Testis (tissue), 5 donors: ENCODE measurements at places on chromosomes 2 and 18.

- H3K36me3 ChIP-seq, result no peaks in the 10 kb centered on the region
- DNase-seq, result peak; percentile 73
- no peaks in the 10 kb centered on the region for H3K27me3 ChIP-seq
- H3K4me3 ChIP-seq, result no peak overlapping the region
- no peak overlapping the region for H3K27ac ChIP-seq
Observed at GRCh38 chr2:211745295-211746097, 793.1 kb downstream of the ERBB4 start.

DNA sequence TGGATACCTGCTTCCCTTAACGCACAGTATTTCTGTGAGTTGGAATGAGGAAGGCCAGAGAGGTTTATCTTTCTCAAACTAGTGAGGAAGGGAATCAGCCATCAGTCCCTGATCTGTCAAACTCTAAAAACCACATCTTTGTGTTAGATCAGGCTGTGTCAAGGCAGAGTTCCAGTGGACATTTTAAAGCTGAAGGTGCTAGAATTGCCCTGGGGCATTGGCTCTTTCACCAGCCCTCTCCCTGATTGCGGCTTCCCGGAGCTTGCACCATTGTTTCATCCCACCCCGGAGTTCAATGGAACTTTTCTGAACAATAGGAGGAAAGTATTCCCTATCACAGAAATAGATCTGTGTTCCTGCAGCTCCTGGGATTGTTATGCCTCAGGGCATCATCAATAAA, 110.2 kb downstream of the RNF144A start:
- DNase-seq, result no peak
- no peak overlapping the region for H3K27ac ChIP-seq
- H3K4me1 ChIP-seq, result no peaks in the 10 kb centered on the region
- no peaks in the 10 kb centered on the region for H3K27me3 ChIP-seq
- H3K36me3 ChIP-seq, result no peaks in the 10 kb centered on the region

DNA sequence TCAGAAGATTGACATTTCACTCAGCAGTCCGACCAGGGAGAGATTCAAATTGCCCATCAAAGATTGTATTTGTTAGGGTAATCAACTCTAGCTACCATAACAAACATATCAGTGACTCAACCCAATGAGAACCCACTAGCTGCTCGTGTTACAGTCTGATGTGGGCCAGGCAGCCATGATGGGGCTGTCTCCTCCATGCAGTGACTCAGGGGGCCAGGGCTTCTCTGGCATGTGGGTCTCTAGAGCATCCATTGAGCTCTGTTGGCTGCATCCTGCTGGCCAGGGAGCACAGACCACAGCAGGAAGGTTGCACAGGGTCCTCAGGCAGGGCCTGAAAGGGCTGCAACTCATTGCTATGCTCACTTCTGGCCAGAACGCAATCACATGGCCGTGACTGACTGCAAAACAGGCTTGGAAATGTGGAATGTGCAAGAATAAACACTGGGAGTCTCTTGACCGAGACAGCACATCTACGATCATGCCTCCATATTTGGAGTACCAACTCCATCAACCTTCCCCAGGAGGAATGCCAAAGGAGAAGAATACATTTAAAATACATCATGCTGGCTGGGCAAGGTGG, 216.8 kb downstream of the EIPR1 start:
- H3K4me3 ChIP-seq, result no peak overlapping the region
- H3K4me1 ChIP-seq, result no peaks in the 10 kb centered on the region
- no peak overlapping the region for H3K27ac ChIP-seq
- no peaks in the 10 kb centered on the region for H3K36me3 ChIP-seq

- no peak for DNase-seq
- no peaks in the 10 kb centered on the region for H3K27me3 ChIP-seq
- peaks cover 33% of the 10 kb centered on the region for H3K4me1 ChIP-seq
- peak overlapping the region; percentile 86 for H3K4me3 ChIP-seq
Observed at GRCh38 chr18:63316612-63317555, 2.7 kb downstream of the BCL2 start.

DNA sequence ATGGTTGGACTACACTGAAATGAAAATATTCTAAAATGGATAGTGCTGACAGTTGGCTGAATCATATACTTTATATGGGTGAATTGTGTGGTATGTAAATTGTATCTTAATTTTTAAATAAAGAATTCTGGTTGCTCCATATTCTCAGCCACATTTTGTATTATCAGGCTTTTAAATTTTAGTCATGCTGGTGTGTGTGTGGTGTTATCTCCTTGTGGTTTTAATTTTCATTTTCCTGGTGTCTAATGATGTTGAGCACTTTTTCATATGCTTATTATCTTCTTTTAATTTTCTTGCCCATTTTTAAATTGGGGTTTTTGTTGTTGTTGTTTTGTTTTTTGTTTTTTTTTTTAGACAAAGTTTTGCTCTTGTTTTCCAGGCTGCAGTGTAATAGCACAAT, 3.8 kb upstream of the HIBCH start:
- no peak overlapping the region for H3K4me3 ChIP-seq
- H3K27ac ChIP-seq, result no peak overlapping the region
- peaks cover 8% of the 10 kb centered on the region for H3K4me1 ChIP-seq
- no peaks in the 10 kb centered on the region for H3K36me3 ChIP-seq

DNA sequence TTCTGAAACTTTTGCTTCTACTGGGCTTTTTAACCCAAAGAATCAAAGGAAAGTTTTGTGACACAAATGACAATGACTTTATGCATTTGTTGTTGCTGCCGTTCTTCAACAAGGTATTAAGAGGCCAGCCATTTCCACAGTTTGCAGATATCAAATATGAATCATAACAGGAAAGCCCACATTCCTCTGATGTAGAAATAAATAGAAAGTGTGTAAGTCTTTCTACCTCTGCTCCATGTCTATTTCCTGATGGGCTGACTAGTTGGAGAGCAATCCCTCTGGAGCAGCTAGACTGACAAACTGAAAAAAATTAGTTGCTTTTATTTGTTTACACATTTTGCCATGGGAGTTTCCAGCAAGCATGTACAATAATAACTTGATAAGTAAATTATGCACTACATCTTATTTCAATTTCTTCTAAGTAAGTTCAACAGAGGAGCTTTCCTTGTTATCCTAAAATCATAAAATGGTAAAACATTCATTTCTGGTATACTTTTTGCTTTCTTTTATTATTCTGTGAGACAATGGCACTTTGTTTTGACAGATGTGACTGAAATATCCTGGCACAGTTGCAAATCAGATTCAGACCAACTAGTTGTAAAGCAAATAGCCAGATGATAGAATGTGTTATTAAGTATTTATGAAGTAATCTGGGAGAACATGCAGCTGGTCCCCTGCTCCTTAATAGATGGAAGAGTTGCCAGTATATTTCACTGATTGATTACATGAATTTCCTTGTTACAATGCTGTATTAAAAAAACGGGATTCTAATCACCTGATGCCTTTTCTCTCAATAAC, 266.7 kb downstream of the METTL4 start:
- H3K4me3 ChIP-seq, result no peak overlapping the region
- H3K27ac ChIP-seq, result peak overlapping the region; percentile 34
- H3K4me1 ChIP-seq, result peaks cover 3% of the 10 kb centered on the region
- DNase-seq, result no peak
- no peaks in the 10 kb centered on the region for H3K27me3 ChIP-seq
- H3K36me3 ChIP-seq, result no peaks in the 10 kb centered on the region

DNA sequence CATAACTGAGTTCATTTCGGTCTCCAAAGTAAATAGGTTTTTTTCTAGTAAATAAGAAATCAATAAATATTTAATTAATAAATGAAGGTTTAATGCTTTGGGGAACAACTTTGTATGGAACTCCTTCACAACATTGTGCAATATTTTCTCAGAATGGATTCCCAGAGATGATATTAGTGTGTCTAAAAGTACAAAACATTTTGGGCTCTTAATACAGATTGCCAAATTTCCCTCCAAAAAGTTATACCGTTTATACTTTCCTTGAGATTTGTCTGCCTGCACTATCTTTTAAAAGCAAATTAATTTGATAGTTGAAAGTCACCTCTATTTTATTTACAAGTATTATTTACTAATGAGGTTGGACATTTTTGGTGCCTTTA, 151.8 kb downstream of the FAM161A start:
- H3K36me3 ChIP-seq, result no peaks in the 10 kb centered on the region
- H3K4me1 ChIP-seq, result no peaks in the 10 kb centered on the region
- H3K27me3 ChIP-seq, result no peaks in the 10 kb centered on the region
- no peak overlapping the region for H3K4me3 ChIP-seq
- H3K27ac ChIP-seq, result no peak overlapping the region

DNA sequence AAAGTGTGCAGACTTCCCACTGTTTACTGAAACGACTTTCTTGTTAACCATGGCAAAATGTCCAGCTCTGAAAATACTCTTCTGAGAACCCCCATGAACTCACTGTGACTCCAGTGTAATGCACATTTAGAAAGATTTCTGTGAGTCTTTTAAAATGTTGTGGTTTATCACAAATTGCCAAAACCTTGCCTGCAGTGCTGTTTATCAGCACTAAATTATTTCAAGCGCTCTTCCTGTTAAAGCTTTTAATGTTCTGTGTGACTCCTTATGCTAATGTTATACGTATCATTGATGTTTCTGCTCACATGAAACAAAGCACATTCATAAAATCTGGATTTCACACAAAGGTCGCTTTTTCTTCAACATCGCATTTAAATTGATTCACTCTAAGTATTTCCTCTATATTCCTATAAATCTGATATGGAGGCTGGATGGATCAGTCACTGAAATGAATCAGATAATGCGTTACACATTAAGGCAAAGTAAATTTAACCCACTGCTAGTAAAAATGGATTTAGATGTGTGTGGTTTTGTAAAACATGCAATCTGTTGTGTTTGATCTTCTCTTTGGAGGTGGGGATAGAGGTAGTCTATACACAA, 521.2 kb downstream of the NYAP2 start:
- H3K4me3 ChIP-seq, result no peak overlapping the region
- H3K27ac ChIP-seq, result no peak overlapping the region
- H3K4me1 ChIP-seq, result no peaks in the 10 kb centered on the region
- DNase-seq, result no peak
- H3K36me3 ChIP-seq, result no peaks in the 10 kb centered on the region

DNA sequence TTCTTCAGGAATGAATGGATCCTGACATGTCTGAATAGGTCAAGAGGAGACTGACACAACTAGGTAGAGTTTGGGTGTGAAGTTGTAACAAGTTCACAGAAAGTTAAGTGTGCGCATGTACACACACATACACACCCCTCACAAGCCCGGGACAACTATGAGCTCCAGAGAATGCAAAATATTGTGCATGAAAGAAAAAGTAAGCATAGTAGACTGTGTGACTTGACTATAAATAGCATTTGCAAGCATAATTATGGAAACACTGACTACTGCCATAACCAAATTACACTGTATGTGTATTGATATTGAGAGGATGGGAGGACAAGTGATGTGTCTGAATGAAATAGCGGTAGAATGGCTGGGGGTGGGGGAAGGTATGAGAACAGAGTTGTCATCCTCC, 157.1 kb upstream of the NCK2 start:
- no peaks in the 10 kb centered on the region for H3K36me3 ChIP-seq
- H3K4me1 ChIP-seq, result peaks cover 6% of the 10 kb centered on the region
- no peak overlapping the region for H3K27ac ChIP-seq
- no peak for DNase-seq
- no peak overlapping the region for H3K4me3 ChIP-seq
- no peaks in the 10 kb centered on the region for H3K27me3 ChIP-seq

DNA sequence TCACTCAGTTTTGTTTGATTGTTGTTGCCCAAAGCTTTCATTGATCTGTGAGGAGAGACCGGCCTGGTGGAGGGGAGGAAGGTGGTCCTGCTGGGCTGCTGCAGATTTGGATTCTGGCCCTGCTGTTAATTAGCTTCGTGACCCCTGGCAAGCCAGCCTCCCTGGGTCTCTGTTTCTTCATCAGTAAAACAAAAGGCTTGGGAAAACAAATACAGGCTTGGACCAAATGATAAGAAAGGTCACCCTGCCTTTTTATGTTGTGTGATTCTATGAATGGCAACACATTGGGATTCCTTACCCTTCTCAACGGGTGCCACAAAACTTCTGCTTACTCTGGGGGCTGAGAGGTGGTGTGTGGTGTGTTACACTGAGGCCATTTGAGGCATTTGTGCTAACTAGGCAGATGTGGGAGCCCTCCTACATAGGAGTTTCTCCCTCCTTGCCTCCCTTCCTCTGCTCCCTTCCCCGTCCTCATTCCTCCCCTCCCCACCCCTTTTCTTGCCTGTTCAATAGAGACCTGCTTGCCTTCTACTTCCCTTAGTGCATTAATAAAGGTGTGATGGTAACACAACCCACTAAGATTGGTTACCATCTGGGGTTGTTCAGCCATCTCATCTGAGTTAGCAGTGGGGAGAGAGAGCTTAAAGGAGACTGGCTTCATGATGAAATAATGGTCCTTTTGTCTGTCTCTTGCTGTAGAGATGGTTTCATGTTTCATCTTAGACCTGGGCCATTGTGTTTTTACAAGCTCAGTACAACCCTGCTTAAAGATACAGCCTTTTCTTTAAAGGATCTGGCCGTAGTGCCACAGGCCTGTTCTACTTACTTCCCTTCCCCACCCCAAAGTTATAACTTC, 96.2 kb downstream of the TANC1 start:
- no peak overlapping the region for H3K27ac ChIP-seq
- no peak for DNase-seq

DNA sequence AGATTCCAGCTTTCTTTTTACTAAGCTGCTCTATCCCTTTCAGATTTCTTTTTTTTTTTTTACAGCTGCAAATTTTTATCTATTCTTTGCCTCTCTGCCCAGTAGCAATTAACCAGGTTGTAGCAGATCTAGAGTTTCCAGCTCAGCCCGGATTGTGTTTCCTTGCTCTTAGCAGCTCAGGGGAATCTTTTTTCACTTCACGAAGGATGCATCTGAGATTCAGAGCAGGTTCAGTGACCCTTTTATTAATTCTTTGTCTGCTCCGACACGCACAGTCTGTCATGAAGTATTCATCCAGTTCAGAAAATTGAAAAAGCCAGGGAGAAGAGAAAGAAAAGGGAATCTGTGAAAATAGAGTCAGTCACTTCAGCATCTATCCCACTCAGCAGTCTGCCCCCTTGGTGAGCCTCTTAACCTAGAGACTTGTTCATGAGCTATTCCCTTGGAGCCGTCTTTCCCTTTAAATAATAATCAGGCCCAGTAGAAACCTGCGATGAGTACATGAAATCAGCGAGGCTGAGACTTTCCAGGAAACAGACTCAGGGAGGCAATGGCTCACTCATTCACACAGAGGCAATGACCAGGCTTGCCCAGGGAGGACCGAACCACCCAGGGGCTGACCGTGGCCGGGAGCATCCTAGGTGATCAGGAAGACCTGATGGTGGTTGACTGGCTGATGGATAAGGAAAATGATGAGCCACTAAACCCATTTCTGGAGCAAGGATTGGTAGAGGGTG, 103.4 kb upstream of the ITGA6 start:
- no peaks in the 10 kb centered on the region for H3K4me1 ChIP-seq
- no peaks in the 10 kb centered on the region for H3K36me3 ChIP-seq
- no peak overlapping the region for H3K4me3 ChIP-seq
- no peaks in the 10 kb centered on the region for H3K27me3 ChIP-seq
- no peak for DNase-seq

GRCh38 chr2:126885751-126886210, 12.9 kb upstream of the TEX51 start:
- H3K4me3 ChIP-seq, result peak overlapping the region; percentile 46
- no peak overlapping the region for H3K27ac ChIP-seq
- no peaks in the 10 kb centered on the region for H3K27me3 ChIP-seq

GRCh38 chr18:66895631-66896030, 291.7 kb upstream of the CDH19 start:
- H3K4me1 ChIP-seq, result no peaks in the 10 kb centered on the region
- no peaks in the 10 kb centered on the region for H3K36me3 ChIP-seq
- no peak overlapping the region for H3K27ac ChIP-seq
- H3K27me3 ChIP-seq, result no peaks in the 10 kb centered on the region
